ENCODE measurements at places on chromosomes 4 and X.

DNA sequence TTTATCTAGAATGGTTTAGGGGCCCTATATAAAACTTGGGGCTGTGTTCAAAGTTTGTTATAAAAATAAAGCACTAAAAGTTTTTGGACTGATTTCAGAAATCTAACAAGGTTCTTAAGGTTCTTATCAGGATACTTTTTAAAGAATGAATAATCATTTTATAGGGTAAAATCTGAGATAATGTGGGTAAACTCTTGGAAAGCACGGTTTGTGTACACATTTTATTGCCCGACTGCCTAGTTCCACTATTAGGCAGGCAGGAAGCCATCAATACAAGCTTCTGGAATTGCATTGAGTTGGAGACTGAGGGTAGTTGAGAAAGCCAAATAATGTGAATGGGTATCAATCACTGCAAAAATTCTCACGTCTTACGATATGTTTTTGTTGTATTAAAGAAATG lies 331.0 kb upstream of the PITX2 start:
- DNase-seq = no peak

- no peak for DNase-seq
These were observed 92.5 kb downstream of the ANK2 start for GRCh38 chr4:113141901-113142346.

DNA sequence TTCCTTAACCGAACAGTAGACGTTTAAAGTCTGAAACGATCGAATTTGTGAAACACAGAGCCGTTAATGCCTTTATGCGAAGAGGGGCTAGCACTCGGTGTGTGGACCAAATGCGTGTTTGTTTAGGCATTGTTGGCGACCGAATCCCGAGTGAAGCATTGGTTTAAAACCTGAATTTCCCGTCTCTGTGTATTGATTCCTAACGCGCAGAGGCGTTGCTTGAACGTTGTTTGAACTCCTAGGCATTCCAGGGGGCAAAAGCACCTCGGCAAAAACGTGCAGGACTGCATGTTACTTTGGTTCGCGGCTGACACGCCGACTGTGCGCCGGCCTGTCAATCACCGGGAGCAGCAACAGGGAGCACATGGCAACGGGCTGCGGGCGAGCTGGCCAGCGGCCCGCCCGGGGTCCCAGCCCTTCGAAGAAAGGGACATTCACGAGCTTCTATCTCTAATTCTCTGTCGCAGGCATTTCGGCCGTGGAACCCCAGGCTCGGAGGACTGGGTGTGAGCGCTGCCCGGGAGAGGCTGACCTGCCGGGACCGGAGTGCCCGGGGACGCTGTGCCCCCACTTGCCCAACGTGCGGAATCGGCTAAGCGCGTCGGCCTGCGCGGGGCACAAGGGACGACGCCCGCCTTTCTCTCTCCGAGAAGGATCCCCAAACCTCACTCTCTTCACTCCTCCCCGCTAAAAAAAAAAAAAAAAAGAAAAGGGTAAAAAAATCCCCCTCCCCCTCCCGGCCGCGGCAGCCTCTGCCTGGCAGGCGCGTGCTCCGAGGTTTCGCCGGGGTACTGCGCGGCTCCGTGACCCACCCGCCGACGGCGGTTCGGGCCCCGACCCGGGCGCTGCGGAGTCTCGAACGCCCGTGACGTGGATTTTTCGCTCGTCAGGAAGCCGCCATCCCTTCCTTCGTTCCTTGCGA lies 810 bp downstream of the SPRY1 start:
- peak; percentile 40 for DNase-seq

DNA sequence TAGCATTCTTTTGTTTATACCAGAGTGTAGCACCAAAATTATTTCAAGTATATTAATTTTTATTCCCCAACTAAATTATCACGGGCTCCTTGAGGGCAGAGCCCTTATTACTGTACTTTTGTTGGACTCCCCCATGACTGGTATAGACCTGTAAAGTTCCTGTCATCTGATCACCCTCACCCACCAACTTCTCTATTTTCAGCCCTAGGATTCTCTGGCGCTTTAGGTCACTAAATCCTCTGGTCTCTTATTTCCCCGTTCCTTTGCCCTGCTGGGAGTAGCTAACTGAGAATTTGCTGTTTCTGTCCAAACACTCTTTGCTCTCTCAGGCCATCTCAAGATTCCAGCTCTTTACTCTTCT lies 3.2 kb upstream of the XKRX start:
- DNase-seq = no peak

DNA sequence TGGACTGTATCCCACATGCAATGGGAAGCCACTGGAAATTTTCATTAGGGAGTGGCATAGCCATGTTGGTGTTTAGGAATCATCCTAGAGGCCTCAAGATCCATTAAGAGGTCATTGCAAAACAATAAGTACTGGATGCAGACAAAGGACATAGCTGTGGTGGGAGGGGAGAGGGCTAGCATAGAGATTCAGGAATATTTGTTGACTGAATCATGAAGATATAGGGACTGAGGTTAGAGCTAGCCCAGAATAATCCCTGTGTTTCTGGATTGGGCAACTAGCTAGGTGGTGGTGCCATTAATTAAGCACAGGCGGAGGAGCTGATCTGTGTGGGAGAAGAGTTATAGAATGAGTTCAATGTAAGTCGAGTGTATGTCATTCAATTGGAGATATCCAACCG lies 135.0 kb downstream of the RAB28 start:
- no peak for DNase-seq

DNA sequence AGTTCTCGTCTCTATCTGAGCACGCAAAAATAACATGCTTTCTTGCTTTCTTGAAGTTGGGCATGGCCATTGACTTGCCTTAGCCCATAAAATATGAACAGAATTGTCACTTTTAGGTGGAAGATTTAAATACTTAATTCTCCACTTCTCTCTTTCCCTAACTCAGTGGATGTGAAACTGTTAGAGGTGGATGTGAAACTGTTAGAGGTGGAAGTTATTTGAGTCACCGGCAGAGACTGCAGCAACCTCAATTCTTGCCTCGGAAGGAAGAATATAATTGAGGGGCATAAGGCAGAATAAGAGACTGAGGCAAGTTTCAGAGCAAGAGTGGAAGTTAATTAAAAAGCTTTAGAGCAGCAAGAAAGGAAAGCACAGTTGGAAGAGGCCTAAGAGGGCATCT lies 2.8 kb upstream of the PARM1 start:
- no peak for DNase-seq

DNA sequence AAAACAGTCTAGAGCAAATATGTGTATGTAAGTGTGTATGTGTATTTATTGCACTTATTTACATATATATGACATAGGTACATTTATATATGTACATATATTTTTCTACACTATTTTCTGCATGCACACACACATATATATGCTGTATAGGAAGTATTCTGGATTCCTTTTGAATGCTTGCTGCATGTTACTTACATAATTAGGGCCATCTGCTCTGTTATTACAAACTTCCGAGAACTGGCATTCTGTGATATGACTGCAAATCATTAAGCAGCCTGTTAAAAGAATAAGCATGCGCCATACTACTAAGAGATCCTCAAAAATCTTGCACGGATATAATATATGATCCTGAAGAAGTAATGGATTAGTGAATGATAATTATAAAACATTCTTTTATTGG lies 1157.6 kb upstream of the TENM3 start:
- DNase-seq = no peak

GRCh38 chr4:155530290-155530689 lies 136.4 kb upstream of the GUCY1A1 start:
- no peak for DNase-seq
